NCI-H1092 (cell line): ENCODE measurements at places on chromosomes 7 and 10.

- no peak for DNase-seq
These were observed 94.4 kb upstream of the COL1A2 start for GRCh38 chr7:94300176-94300835.

- no peak for DNase-seq
These were observed 71.3 kb downstream of the CAMK1D start for GRCh38 chr10:12420530-12421120.

DNA sequence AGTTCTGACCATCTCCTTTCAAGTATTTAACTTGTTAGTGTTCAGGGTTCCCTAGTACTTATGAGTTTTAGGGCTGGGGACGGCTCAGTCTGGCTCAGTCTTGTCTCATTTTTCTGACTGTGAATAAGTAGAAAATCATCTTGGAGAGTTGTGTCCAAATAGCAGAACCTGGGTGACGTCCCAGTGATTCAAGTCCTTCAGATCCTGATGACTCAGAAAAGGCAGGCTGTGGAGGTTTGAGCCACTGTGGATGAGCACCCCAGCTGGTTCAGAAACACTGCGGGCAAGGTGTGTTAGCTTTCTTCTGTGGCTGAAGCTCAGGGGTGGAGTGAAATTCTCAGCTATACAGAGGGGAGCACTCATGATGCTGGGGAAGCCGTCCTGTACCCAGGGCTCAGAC, 154.4 kb upstream of the NPY start:
- no peak for DNase-seq

GRCh38 chr10:77263700-77264099, 373.9 kb downstream of the KCNMA1 start:
- DNase-seq = no peak

DNA sequence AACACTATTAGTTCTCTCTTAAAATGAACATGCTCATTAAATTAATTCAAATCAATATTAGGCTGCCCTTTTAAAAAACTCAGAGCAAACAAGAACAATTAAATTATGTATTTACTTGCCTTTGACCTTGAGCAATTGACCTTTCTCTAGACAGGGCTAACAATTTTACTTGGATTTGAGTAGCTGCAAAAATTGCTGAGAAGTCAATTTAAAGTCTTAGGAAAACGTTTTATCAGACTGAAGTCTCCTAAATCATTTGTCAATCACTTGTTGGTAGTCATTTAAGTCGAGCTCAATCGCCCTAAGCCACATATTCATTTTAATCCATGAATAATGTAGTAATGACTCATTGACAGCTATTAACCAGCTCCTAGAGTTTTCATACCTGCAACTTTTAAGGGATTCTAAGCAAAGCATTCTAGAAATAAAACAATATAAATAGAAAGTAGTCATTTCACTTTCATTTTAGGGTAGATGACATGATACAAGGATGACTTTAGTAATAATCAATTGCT, 84.9 kb upstream of the SEC61G start:
- no peak for DNase-seq

DNA sequence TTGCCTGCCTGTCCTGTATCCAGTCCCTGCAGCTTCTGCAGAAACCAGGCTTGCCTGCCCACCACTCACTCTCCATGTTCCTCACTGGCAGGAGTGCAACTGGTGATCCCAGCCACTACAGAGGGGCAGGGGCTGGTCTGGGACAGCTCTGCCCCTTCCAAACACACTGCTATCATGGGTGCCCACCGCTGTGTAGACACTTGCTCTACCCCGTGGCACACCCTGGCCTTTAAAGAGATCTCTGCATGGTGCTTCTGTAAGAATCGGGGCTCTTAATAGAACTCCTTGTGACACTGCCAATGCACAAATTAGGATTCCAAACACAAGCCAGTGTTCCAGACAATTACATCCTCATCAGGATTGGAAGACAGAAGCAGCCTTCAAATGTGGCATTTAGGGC, 41.7 kb downstream of the C10orf90 start:
- DNase-seq = no peak

DNA sequence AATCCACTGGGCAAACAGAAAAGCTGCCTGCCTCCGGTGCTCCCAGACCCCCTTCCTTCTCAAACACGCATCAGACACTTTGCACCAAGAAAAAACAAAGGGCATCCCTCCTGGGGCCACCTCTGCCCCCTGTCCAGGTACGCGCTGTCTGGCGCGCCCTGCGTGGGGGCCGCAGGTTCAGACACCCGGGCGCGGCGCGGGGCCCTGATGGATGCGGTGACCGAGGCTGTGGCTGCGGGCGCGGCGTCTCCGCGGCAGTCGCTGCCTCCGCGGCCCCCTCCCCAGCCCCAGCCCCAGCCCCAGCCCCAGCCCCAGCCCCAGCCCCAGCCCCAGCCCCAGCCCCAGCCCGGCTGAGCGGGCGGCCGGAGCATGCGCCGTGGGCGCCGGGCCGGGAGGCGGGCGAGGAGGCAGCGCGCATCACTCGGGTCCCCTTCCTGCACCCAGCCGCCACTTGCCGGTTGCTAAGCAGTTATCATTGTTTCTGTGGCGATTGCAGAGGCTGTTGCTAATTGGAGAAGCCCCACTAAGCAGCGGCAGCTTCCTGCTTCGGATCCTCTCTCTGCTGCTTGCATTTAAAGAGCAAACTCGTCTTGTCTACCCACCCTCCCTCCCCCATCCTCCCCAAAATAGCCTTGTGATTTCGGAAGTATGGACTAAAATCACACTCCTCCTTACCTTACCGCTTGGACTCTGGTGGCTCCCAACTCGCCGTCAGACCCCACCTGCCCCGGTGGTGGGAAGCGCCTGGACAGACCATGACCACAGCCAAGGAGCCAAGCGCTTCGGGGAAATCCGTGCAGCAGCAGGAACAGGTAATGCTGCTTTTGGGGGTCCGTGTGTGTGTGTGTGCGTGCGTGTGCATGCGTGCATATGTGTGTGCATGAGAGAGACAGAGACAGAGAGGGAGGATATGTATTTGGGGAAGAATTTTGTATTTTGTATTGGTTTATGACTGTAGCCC, 252.8 kb downstream of the DPP6 start:
- DNase-seq = peak; percentile 65

DNA sequence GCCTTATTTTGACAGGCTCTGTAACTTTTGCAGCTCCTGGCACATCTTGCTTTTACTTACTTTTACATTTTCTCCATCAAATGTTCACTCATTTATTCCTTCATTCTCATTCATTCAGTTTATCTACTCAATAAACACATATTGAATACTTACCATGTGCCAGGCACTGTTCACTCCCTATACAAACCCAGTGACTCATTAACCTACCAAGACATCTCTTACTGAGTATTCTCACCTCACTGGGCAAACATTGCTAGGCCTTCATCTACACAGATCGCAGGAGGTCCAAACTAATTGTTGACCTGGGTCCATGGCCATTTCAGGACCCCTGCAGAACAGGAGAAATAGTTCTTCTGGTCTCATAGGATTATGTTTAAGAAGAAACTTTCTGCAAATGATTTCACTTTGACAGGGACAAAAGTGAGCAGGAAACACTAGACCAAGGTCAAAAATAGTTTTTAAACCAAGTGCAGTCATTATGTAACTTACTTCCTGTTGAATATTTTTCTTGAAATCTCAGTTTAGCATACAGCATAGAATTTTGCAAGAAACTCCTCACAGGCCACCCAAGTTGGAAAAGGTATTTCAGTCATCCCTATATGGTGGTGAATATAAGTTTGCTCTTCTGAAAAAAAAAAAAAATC, 17.6 kb downstream of the SLC26A4 start:
- DNase-seq = no peak

DNA sequence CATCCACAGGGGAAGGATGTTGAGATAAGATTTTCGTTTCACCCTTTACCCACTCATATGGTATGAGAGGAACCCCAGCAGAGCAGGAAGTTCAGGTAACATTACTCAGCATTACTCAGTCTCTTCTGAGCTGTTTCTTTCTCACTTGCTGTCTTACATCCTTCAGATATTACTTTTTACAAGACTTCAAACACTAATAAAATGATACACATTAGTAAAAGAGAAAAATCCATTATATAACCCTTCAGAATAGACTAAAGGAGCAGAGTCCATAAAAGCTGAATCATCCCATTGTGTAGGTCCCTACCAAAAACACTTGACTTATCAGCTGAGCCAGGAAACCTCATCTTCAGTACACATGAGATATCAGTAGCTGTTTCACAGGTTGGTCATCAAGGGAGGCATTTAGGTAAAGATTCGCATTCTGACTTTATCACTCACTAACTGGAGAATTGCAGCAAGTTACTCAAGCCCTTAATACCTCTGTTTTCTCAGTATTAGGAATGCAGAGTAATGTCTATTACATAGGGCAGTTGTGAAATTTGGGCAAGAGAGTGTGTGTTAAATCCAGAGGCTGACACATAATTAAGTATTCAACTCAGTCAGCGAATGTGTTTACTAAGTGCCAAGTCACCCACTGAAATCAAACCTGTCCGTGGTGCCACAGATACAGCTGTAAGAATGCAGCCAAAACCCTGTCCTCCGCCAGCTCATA, 44.7 kb downstream of the KLF6 start:
- no peak for DNase-seq

- no peak for DNase-seq
These were observed 409.4 kb downstream of the SH2D4B start for GRCh38 chr10:80946957-80947726.

GRCh38 chr7:5557920-5558401, 134.3 kb upstream of the TNRC18 start:
- no peak for DNase-seq

DNA sequence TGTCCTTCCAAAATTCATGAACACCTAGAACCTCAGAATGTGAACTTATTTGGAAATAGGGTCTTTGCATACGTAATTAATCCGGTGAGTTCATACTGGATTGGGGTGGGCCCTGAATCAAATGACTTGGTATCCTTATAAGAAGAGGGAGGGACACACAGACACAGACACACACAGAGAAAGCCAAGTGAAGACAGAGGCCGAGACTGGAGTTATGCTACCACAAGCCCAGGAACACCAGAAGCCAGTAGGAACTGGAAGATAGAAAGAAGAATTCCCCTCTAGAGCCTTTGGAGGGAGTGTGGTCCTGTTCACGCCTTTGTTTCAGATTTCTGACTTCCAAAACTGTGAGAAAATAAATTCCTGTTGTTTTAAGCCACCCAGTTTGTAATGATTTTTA, 17.1 kb upstream of the PHF14 start:
- no peak for DNase-seq

GRCh38 chr10:119211625-119212441, 4.5 kb downstream of the GRK5 start:
- no peak for DNase-seq

GRCh38 chr7:49707891-49708290, 65.5 kb upstream of the VWC2 start:
- no peak for DNase-seq

- peak; percentile 78 for DNase-seq
These were observed 173.9 kb upstream of the GRM3 start for GRCh38 chr7:86469680-86470295.

DNA sequence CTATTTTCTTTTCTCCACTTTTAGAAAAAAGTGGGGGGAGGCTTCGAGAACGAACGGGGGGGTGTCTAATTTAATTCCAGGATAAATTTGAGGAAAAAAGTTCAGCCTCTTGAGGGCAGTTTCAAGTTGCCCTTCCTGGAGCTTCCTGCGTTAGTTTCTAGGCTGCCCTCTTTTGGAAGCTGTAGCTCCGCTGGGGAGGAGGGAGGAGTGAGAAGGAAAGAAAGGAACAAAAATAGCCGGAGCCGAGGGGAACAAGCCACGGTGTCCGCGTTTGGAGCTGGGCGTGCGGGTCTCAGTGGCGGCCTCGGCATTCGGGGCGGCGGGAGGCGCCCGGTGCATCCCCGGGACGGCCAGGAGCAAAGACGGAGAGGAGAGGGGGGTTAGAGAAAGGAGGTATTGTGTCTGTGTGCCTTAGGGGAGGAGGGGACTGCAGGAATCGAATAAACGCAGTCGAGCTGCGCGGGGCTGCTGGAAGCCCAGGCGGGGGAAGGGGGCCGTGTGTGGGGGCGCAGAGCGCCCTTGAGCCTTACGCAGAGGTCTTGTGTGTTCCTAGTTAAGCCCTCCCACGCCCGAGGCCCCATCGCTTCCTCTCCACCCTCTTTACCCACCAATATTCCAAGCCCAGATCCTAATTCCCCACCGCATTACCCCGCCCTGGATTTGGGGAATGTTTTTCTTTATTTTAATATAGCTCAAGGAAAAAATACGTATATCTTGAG, 2.0 kb upstream of the TNRC18 start:
- peak; percentile 88 for DNase-seq

GRCh38 chr10:30583778-30584415, 45.7 kb downstream of the LYZL2 start:
- DNase-seq = peak; percentile 47

DNA sequence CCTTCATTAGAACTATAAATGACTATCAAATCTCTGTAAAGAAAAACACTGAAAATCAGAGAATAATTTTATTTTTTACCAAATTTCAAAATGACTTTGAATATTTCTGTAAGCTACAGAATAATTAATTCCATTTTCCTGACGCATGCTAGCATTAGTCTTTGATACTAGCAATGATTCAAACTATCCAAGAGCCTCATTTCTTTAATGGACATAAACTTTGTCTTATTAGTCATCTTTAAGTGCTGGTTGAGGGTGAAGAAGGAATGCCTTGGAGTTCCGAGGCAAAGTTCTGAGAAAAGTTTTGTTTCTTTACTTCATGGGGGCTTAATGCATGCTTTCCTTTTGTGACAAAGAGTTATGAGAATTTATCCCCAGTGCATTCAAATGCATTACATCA, 137.3 kb downstream of the AGMO start:
- no peak for DNase-seq

GRCh38 chr7:117010375-117011133, 57.3 kb downstream of the ST7 start:
- DNase-seq = no peak

GRCh38 chr7:151148319-151149259, 18.9 kb downstream of the GBX1 start:
- DNase-seq = no peak

GRCh38 chr7:120991581-120991980, 3.1 kb downstream of the CPED1 start:
- DNase-seq = no peak

GRCh38 chr7:116618338-116619128, 53.5 kb upstream of the MET start:
- no peak for DNase-seq

GRCh38 chr10:101614663-101615524, 26.8 kb downstream of the DPCD start:
- no peak for DNase-seq

DNA sequence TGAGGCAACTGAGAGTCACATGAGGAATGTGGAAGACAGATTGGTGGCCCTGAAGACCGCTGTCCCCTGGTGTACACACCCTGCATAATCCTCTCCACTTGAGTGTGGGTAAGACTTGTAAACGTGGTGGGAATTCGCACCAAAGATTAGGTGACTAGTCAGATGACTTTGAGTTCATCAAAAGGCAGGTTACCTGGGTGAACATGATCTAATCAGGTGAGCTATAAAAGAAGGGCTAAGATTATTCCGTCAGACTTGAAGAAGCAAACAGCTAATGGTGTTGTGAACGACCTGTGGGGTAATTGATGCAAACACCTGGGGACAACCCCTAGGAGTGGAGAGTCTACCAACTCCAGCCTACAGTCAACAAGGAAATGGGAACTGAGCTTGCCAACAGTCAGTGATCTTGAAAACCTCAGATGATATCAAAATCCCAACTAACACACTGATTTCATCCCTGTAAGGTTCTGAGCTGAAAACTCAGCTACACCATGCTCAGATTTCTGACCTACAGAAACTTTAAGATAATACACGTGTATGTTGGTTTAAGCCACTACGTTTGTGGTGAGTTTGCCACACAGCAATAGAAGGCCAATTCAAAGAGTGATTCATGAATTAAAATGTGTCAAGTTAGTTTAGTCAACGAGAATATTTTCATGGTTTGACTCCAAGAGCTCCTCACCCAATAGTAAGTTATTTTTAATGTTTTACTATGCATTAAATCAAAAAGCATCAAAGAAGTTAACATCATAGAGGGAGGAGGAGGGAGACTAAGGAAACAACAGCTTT, 16.7 kb downstream of the PRTFDC1 start:
- DNase-seq = no peak
